ENCODE measurements at places on chromosomes 2 and 18.

DNA sequence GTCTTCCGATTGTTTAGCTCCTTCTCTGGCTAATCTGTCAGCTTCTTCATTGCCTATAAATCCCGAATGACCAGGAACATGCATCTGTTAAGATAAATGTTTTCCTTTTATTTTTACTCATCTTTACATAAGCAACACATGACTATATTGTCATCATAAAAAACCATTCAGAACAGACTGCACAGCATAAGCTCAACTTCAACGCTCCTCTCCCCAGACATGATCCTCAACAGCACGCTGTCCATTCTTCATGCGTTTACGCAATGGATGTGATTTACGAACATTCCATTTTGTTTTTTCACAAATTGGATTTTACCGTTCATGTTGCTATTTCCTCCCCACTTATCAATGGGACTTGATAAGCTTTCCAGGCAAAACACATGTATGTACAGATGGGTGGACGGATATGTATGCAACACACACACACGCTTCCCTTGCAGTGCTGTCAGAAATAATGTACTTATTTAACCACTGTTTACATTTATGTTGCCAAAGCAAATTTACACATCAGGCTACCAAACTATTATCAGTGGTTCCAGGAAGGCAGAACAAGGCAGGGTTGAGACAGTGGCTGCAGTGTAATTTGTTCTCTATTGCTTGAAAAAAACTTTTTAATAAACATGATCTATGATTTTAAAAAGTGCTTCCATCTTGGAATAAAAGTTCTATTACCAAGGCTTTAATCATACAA, 12.2 kb downstream of the RNASEH1 start:
- no peak for DNase-seq

GRCh38 chr2:35454966-35455638, 900.5 kb upstream of the CRIM1 start:
- no peak for DNase-seq

GRCh38 chr18:48784656-48785055, 166.1 kb downstream of the SMAD7 start:
- no peak for DNase-seq

DNA sequence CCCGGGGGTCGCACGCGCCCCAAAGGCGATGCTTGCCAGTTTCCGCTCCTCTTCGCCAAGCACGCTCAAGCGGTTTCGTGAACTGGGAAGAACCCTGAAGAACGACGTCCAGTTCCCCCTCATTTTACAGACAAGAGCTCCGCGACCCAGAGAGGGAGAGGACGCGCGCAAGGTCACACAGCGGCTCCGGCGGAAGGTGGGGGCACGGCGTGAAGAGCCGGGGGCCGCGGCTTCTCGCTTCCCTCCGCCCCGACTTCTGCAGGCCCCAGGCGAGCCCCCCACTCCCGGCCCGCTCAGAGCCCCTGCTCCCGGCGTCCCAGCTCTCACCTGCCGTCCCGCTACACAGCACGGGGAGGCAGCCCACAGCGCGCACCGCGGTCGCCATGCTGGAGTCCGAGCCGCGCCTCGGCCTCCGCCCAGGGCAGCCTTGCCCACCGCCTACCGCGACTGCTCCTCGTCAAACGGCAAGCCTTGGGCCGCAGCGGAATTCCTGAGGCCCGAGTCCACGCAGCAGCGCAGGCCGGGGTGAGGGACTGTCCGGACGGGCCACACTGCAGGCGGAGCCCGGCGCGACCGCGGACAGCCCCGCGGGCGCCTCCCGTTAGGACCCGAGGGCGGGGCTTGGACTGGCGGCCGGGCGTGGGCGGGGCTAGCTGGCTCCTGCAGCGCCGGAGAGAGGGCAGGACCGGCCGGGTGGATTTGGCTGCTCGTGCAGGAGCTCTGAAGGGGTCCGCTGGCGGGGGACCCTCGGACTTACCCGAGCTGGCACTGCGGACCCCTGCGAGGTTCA, at the start of gene MRPS5:
Gene MRPS5 (minus strand): TSS at position 402 of the 790 bp plus-strand sequence. CDS start 17 bp downstream, at position 385.
- DNase-seq: peak; percentile 74

DNA sequence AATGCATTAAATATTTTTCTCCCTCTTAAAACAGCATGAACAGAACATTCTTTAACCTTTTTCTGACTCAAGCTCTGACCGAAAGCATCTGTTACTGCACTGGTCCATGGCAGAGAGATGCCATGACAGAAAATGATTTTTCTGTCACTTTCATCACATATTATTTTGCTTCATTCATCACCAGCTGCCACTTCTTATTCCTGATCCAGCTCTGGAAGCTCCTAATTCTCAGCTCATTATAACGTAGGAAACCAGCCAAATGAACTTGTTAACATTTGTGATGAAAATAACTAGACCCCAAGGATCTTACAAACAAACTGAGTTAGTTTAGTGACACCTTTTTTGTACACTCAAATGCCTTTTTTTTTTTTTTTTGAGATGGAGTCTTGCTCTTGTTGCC, 7.6 kb upstream of the CFLAR start:
- no peak for DNase-seq

DNA sequence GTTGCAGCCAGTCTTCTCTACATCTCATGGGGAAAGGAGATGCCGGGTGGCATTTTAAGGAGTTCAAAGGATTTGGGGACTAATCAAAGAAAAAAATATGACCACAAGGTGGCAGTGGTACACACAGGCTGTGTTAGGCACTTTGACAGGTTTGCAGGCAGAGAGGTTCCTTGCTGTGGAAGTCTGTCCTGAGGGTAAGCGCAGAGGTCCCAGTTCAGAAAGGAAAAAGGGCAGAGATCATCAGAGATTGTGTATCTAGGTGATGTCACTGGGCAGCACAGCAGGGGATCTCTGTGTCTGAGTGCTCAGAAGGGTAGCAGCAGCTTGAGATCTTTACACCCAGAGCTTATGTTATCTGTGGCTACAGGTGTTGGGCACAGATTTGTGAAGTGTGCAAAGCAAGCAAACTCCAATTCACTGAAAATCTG, 231.4 kb downstream of the LRRTM1 start:
- DNase-seq: peak; percentile 69

- DNase-seq: peak; percentile 16
Measured at GRCh38 chr2:197647961-197648690, 27.3 kb downstream of the RFTN2 start.

DNA sequence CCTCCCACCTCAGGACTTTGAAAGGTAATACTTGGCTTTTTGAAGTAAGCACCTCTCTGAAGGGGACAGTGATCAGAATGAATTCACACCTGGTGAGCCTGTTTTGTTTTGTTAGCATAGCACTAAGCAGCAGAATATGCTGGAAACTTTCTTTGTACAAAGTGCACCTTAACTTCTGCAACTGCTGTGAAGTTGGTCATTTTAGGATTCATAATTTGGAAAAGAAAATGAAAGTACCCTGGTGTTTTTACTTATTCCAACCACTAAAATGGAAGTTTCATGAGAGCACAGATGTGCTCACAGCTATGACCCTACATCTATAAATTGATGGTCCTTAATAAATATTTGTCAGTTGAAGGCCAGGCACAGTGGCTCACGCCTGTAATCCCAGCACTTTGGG, 257.8 kb upstream of the STON1 start:
- DNase-seq: no peak

DNA sequence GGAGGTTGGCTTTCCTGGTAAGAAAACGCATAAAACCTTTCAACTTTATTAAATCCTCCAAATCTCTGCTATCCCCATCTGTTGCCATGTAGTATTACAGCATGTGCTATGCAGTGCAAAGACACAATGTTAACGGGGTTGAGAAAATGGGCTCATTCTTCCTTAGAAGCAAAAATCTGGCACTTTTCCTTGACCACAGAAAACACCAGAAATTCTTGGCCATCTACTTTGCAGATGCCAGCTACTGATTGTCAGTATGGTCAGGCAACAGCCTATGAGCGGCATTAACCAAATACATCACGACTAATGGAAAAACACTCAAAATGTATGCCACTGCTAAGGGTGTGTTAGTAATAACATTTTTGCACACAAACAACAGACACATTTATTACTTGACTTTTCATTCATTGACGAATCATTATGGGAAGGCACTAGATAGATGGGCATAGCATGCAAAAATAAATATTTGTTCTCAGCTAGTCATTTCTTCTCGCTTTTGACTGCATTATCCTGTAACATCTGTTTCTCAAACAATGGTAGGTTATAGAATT, 65.2 kb upstream of the CRIM1 start:
- peak; percentile 27 for DNase-seq

DNA sequence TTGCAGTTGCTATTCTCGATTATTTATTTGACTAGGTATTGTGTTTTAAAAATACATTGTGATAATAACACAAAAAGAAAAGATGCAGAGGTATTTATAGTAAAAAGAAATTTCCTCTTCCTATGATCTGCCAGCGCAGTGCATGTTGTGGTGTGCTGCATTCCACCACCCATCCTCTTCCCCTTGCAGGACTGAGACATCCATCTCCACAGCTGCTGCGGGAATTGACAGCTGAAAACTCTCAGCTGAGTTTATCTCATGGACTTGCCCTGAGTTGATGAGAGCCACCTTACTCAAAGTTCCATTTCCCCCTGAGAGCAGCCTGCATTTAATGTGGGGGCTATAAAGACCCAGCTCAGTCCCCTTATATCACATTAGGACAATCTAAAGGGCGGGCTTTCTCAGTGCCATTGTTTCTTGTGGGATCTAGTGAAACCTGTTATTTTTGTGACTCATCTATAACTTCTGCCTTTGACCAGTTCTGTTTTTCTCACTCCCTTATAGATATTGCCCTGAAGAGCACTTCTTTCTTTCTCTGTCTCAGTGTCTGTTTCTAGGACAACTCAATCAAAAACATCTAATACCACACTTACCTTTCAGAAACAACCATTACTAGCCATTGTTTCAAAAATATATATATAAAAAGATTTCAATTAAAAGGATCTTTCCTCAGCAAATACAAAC, 698.5 kb downstream of the NR4A2 start:
- no peak for DNase-seq

GRCh38 chr18:13261661-13262357, 43.2 kb downstream of the LDLRAD4 start:
- no peak for DNase-seq

GRCh38 chr2:202337706-202338346, 38.3 kb upstream of the BMPR2 start:
- no peak for DNase-seq

DNA sequence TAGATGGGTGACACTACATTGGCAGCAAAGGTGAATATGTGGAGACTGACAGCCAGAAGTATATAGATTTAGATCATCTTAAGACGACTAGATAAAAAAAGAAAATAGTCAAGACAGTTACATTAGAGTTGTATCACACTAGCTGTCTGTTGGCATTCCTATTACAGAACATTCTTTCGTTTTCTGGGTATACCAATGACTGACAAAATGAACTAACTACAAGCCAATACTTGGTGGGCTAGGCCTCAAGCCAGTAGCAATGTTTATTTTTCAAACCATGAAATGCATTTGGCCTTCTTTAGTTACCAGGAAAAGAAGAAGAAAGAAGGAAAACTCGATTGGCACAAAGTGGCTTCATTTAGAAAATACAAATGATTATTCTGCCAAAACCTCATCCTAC, 944.9 kb upstream of the ZEB2 start:
- DNase-seq: no peak

DNA sequence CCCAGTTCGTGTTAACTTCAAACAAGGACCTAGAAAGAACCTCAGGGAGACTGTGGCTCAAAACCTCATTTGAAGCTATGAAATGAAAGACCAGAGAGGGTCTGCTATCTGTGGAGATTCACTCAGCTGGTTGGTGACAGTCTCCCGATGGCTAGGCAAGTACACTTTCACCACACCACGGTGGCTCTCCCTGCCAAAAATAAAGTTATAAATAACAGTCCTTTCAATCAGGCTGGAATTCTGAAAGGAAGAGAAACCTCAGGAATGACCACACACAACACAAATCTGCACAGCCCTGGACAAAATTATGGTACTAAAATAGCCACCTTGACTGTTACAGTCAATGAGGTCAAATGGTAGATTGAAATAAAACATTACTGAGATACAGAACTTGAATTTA, 160.3 kb upstream of the ACAA2 start:
- DNase-seq: no peak

- DNase-seq: no peak
Measured at GRCh38 chr2:68391869-68392268, 26.8 kb downstream of the PLEK start.

GRCh38 chr2:160940699-160941098, 219.5 kb upstream of the TANK start:
- DNase-seq: no peak

GRCh38 chr2:173210270-173211196, 134.9 kb downstream of the MAP3K20 start:
- peak; percentile 94 for DNase-seq

- DNase-seq: peak; percentile 98
Measured at GRCh38 chr2:38076710-38077430, 919 bp upstream of the CYP1B1 start.

DNA sequence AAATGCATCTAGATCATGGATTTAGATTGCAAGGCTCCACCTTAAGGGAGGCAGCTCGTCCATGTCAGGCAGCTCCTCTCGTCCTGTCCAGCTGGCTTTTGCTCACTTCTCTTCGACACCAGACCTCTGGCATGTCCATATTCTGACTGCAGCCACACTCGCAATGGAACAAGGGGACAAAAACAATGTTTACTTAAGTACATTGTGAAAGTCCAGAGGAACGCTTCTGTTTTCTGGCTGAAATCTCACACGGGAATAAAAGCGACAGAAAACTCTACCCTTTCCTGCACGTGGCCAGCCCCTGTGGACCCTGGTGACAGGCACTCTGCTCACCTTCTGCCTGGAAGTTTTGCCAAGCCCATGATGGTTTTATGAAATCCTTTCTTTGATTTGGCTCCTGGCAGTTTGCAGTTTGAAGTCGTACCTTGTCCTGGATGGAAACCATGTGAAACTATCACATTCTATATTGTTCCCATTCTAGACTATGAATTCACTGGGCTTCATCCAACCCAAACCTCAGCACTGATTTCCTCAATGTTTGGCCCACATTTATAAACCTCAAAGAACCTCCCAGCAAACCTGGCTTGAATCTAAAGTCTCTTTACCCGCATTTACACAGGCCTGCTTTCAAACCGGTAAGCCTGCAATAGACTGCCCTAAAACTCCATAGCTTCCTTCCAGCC, 134.3 kb upstream of the PIEZO2 start:
- DNase-seq: no peak

Data from fibroblast of skin of scalp (primary cell).